Vagina (tissue), 2 donors: ENCODE measurements at places on chromosomes 5 and 9. TPM values are rescaled to one million over a fixed set of nuclear protein-coding genes. Genes with fewer than 3 reads are reported as not detected.

CEL gene
- 0.74 TPM for total RNA-seq

DNA sequence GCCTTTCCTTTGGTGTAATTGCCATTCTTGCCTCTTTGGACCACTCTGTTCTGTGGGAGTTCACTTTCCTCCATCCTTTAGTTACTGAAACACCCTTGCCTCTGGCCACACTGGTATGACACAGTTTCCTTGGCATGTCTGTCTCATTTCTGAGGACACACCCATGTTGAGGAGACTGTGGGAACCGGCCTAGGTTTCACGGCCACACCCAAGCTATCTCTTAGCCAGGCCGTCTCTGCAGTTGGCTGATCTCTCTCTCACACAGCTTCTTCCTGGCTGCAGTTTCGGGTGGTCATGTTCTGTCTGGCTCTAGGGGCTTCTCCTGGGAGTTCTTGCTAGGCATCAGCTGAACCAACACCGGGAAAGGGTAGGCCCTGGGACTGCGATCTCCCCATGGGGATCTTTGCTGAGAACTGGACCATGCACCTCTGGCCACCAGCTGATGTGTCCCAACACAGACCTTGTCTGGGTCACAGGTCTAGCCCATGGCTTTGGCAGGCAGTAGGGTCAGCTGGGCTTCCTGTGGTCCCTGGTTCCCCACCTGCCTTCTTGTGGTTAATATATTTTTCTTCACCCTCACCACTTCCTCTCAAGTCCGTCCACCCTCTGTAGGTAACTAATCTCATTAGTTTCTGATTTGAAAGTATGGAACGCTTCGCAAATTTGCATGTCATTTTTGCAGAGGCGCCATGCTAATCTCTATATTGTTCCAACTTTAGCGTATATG lies 24.9 kb downstream of the ARHGEF37 start:
- no peaks in the 10 kb centered on the region for H3K27me3 ChIP-seq
- peaks cover 20% of the 10 kb centered on the region for H3K36me3 ChIP-seq
- H3K4me1 ChIP-seq: peaks cover 12% of the 10 kb centered on the region
- no peak for DNase-seq
- peak overlapping the region; percentile 53 for H3K27ac ChIP-seq
- no peak overlapping the region for H3K4me3 ChIP-seq

SLC6A3 gene
- total RNA-seq: 0.49 TPM

GRCh38 chr9:125422853-125423252 lies 161.2 kb downstream of the GAPVD1 start:
- no peak for DNase-seq
- no peak overlapping the region for H3K4me3 ChIP-seq
- H3K4me1 ChIP-seq: peaks cover 10% of the 10 kb centered on the region
- no peaks in the 10 kb centered on the region for H3K27me3 ChIP-seq
- no peaks in the 10 kb centered on the region for H3K36me3 ChIP-seq

NRARP gene
- total RNA-seq: 29.5 TPM

GRCh38 chr5:39216631-39217030 lies 2.7 kb downstream of the FYB1 start:
- no peak for DNase-seq
- H3K36me3 ChIP-seq: no peaks in the 10 kb centered on the region
- peaks cover 14% of the 10 kb centered on the region for H3K4me1 ChIP-seq
- H3K27ac ChIP-seq: no peak overlapping the region
- no peaks in the 10 kb centered on the region for H3K27me3 ChIP-seq
- H3K4me3 ChIP-seq: no peak overlapping the region

SPAG8 gene
- total RNA-seq: not detected

GRCh38 chr9:134365791-134366222 lies 39.6 kb downstream of the RXRA start:
- no peaks in the 10 kb centered on the region for H3K36me3 ChIP-seq
- no peaks in the 10 kb centered on the region for H3K27me3 ChIP-seq
- peaks cover 96% of the 10 kb centered on the region for H3K4me1 ChIP-seq
- peak overlapping the region; percentile 90 for H3K27ac ChIP-seq
- peak overlapping the region; percentile 9 for H3K4me3 ChIP-seq

NTNG2 gene
- 0.98 TPM for total RNA-seq

PCDHB7 gene
- 0.98 TPM for total RNA-seq

POLR1E gene
- total RNA-seq: 12.3 TPM

- H3K4me3 ChIP-seq: no peak overlapping the region
- no peaks in the 10 kb centered on the region for H3K36me3 ChIP-seq
- no peak for DNase-seq
- H3K27ac ChIP-seq: no peak overlapping the region
- H3K4me1 ChIP-seq: peaks cover 26% of the 10 kb centered on the region
Measured at GRCh38 chr5:68084396-68084795, 131.2 kb upstream of the PIK3R1 start.

MSX2 gene
- 1.2 TPM for total RNA-seq

DNA sequence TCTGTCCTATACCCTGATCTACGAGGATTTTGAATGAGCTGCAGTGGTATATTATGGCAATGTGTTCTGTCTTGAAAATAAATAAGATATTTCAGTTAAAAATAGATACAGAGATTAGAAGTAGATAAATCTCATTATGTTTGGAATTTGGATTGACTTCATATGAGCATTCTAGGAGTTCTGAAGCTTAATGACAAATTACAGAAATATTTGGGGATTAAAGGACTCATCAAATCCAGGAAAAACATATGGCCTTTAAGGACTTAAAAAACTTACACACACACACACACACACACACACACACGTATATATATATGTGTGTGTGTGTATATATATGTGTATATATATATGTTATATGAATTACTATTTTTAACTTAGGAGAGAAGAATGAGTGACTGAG lies 446.9 kb upstream of the CD180 start:
- DNase-seq: no peak
- no peak overlapping the region for H3K4me3 ChIP-seq
- no peaks in the 10 kb centered on the region for H3K27me3 ChIP-seq
- peaks cover 39% of the 10 kb centered on the region for H3K4me1 ChIP-seq

DNA sequence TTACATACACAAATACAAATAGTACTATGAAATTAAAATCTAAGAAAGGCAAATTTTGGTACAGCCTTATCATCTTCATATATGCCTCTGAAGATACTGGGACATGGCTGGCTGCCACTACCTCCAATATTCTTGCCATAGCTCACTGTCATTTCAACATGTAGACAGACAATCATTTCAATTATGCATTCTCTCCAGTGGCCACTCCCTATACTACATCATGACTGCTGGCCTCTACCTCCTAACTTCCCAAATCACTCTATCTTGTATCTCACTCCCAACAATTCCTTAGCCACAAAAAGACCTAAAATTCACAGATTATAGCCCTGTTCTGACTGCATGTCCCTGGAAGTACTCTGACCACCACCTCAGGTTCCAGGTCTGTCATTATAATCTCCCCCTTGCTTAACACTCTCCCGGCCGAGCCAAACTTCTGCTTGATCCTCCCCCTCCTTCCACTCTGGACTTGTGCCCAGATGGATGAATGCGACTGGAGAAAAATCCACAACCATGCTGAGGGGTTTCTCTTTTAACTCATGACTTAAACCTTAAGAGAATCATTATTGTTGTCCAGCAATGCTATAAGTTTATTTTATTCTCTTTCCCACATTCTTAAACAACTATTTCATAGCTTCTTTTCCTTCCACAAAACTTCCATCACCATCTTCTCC lies 225.3 kb upstream of the TLE4 start:
- no peaks in the 10 kb centered on the region for H3K36me3 ChIP-seq
- H3K27me3 ChIP-seq: no peaks in the 10 kb centered on the region
- no peak overlapping the region for H3K27ac ChIP-seq
- no peak for DNase-seq
- no peak overlapping the region for H3K4me3 ChIP-seq
- H3K4me1 ChIP-seq: no peaks in the 10 kb centered on the region

PLAC8L1 gene
- not detected for total RNA-seq

EIF4EBP3 gene
- total RNA-seq: 38.1 TPM

GRXCR2 gene
- not detected for total RNA-seq

DNA sequence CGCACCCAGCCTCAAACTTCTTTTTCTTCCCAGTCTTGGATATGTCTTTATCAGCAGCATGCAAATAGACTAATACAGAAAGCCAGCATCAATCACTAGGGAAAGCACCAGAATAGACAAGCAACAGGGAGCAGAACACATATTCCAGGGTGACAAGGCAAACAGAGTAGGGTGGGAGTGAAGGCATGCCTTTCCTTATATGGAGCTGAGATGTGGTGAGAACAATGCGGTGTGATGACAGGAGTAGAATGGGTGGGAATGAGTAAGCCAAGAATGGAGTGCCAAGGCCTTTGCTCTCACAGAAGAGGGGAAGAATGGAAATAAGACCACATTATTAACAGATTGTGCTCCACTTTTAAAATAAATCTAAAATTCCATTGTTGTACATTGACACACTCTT lies 115.6 kb downstream of the CETN3 start:
- no peak overlapping the region for H3K4me3 ChIP-seq
- H3K27me3 ChIP-seq: no peaks in the 10 kb centered on the region
- no peak for DNase-seq
- H3K36me3 ChIP-seq: no peaks in the 10 kb centered on the region
- H3K4me1 ChIP-seq: no peaks in the 10 kb centered on the region

PCSK1 gene
- 1.7 TPM for total RNA-seq

FOXD4 gene
- not detected for total RNA-seq

SLC2A6 gene
- total RNA-seq: 3.7 TPM

DTWD2 gene
- 7.9 TPM for total RNA-seq

GRCh38 chr9:107025260-107026035 lies 162.5 kb downstream of the ZNF462 start:
- H3K4me1 ChIP-seq: no peaks in the 10 kb centered on the region
- no peaks in the 10 kb centered on the region for H3K27me3 ChIP-seq
- H3K27ac ChIP-seq: no peak overlapping the region
- H3K4me3 ChIP-seq: no peak overlapping the region
- H3K36me3 ChIP-seq: no peaks in the 10 kb centered on the region
- DNase-seq: no peak

GRCh38 chr5:54103871-54104270 lies 206.5 kb downstream of the ARL15 start:
- no peaks in the 10 kb centered on the region for H3K27me3 ChIP-seq
- no peak overlapping the region for H3K27ac ChIP-seq
- H3K4me1 ChIP-seq: no peaks in the 10 kb centered on the region

GRCh38 chr9:27372615-27373014 lies 75.7 kb upstream of the EQTN start:
- DNase-seq: no peak
- no peak overlapping the region for H3K4me3 ChIP-seq
- no peaks in the 10 kb centered on the region for H3K36me3 ChIP-seq
- H3K4me1 ChIP-seq: peaks cover 14% of the 10 kb centered on the region
- H3K27ac ChIP-seq: no peak overlapping the region

SLC22A4 gene
- total RNA-seq: 1.7 TPM

DNA sequence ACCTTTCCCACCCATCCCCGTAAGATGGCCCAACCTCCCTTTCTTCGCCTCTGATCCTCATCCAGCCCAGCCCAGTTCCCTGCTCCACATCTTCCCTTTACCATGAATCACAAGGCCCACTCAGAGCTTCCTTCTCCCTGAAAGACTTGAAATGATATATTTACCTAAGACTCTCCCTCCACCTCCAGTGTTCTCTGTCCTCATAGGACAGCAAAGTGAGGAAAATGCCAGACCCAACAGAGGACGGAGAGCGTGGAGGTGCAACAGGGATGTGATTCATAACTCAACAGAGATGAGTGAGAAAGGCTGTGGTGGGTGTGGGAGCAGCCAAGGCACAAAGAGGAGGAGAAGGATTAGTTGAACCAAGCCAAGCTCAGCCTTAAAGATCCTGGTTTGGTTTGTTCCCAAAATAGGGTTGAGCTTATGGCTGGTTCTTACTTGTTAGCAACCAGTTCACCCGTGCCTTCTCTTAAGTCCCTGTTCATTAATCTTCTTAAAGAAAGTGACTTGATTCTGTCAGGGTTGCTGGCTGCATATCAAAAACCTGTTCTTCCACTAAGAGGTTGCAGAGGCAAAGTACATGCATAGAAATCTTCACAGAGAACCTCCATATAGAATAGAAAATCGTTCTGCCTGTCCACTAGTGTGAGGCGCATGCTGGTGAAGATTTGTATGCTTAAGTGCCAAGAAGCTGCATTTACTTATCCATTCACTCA lies 183.2 kb downstream of the ACTL7B start:
- no peaks in the 10 kb centered on the region for H3K36me3 ChIP-seq
- DNase-seq: peak; percentile 94
- H3K27ac ChIP-seq: peak overlapping the region; percentile 60
- peaks cover 31% of the 10 kb centered on the region for H3K4me1 ChIP-seq
- no peaks in the 10 kb centered on the region for H3K27me3 ChIP-seq

DNA sequence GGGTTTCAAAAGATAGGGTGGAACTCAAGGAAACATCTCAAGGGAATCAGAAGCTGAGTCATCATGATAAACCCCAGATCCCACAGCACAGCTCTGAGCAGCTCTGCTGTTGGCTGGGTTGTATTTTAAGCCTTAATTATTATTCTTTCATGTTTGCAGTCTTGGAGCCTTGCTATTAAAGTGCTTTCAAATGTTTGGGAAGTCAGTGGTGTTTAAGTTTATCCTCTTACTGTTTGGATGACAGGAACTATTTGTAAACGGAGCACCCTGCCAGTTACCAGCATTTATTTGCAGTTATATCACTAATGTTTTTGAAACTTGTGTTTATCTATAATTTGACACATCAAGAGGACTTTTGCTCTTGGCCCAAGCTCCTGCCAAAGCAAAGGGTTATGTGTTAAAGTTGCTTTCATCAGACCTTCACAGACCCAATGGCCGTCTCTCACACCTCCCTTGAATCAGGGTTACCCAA lies 141.1 kb upstream of the SPDL1 start:
- H3K27me3 ChIP-seq: no peaks in the 10 kb centered on the region
- H3K4me1 ChIP-seq: no peaks in the 10 kb centered on the region
- no peak for DNase-seq
- H3K36me3 ChIP-seq: no peaks in the 10 kb centered on the region

RASEF gene
- total RNA-seq: 7.6 TPM

DNA sequence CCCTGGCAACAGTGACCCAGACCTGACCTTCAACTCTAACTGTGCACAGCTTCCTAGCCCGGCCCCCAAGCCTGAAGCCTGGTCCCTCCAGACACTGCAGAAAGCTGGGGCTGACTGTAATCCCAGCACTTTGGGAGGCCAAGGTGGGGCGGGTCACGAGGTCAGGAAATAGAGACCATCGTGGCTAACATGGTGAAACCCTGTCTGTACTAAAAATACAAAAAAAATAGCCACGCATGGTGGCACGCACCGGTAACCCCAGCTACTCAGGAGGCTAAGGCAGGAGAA lies 35.9 kb downstream of the ADAMTS2 start:
- H3K4me1 ChIP-seq: peaks cover 15% of the 10 kb centered on the region
- H3K27ac ChIP-seq: no peak overlapping the region
- no peaks in the 10 kb centered on the region for H3K27me3 ChIP-seq
- no peaks in the 10 kb centered on the region for H3K36me3 ChIP-seq

- no peaks in the 10 kb centered on the region for H3K36me3 ChIP-seq
- H3K4me3 ChIP-seq: no peak overlapping the region
- DNase-seq: no peak
- no peak overlapping the region for H3K27ac ChIP-seq
- H3K4me1 ChIP-seq: no peaks in the 10 kb centered on the region
Measured at GRCh38 chr5:117131048-117131679, 556.5 kb upstream of the SEMA6A start.

- H3K27me3 ChIP-seq: no peaks in the 10 kb centered on the region
- no peak overlapping the region for H3K27ac ChIP-seq
- no peak for DNase-seq
- no peaks in the 10 kb centered on the region for H3K36me3 ChIP-seq
- no peak overlapping the region for H3K4me3 ChIP-seq
Measured at GRCh38 chr5:38104497-38105230, 153.7 kb upstream of the EGFLAM start.

PCDHGB5 gene
- total RNA-seq: 15.0 TPM

PTPRD gene
- total RNA-seq: 10.3 TPM

ZNF483 gene
- 8.8 TPM for total RNA-seq
